ENCODE measurements at places on chromosomes 1 and 21.

DNA sequence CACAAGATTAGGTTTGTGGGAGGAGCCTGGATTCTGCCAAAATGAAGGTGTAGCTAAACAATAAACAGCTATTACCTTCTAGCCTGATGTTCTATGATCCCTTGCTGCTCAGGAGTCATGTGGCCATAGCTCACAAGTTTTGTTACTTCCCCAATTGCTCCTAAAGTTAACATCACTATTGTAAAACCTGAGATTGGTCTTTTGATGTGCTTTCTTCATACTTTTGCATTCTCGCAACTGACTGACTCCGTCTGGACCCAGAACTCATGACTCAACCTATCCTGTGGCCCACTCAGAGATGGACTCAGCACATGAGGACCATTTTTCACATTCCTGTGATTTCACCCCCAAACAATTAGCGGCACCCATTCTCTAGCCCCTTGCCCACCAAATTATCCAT is 69.1 kb downstream of the PTGS2 start:
- no peak for DNase-seq

DNA sequence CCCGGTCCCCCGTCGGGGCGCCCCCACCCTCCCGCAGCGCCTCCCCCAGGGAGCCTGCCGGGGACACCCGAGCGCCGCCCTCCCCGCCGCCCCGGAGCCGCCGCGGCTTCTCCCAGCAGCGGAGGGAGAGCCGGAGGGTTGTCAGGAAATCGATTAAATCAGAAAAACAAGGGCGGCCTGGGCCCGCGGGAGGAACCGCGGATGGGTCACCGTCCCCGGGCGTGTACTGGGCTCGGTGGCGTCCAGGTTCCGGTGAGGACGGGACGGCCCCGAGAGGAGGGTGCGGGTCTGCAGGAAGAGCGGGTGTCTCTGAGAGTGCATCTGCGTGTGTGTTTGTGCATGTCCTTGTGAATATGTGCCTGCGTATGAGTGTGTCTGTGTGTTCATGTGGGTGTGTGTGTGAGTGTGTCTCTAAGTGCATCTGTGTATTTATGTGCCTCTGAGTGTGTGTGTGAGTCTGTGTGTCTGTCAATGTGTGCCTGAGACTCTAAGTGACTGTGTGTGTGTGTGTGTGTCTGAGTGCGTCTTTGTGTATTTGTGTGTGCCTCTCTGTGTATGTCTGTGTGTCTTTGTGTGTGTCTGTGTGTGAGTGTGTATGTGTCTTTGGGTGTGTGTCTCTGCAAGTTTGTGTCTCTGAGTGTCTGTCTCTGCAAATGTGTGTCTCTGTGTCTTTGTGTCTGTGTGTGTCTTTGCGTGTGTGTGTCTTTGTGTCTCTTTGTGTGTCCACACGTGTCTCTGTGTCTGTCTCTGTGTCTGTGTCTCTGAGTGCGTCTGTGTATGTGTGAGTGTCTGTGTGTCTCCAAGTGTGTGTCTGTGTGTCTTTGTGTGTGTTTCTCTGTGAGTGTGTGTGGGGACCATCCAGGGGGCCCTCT is 1.1 kb downstream of the SPSB1 start:
- DNase-seq, result peak; percentile 41

DNA sequence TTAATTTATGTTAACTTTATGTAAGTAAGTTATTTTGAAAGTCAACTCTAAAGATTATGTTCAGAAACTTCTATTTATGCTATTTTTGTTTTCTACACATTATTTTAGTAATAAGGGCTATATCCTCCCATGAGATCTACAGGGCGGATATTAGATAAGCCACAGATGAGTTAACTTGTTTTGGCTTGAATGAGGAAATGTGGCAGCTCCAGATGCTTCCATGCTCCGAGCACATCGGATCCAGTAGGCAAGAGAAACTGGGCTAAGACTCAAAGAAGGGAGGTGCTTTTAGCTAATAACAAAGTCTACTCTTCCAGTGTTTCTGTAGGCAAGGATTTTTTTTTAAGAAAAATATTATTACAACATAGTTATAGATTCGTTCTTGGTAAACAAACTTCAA is 20.0 kb upstream of the LAMC1 start:
- peak; percentile 49 for DNase-seq

- DNase-seq, result peak; percentile 25
Measured at GRCh38 chr1:102550729-102551384, 554.1 kb upstream of the OLFM3 start.

GRCh38 chr1:53480678-53481077 is 21.5 kb downstream of the DMRTB1 start:
- DNase-seq, result no peak

DNA sequence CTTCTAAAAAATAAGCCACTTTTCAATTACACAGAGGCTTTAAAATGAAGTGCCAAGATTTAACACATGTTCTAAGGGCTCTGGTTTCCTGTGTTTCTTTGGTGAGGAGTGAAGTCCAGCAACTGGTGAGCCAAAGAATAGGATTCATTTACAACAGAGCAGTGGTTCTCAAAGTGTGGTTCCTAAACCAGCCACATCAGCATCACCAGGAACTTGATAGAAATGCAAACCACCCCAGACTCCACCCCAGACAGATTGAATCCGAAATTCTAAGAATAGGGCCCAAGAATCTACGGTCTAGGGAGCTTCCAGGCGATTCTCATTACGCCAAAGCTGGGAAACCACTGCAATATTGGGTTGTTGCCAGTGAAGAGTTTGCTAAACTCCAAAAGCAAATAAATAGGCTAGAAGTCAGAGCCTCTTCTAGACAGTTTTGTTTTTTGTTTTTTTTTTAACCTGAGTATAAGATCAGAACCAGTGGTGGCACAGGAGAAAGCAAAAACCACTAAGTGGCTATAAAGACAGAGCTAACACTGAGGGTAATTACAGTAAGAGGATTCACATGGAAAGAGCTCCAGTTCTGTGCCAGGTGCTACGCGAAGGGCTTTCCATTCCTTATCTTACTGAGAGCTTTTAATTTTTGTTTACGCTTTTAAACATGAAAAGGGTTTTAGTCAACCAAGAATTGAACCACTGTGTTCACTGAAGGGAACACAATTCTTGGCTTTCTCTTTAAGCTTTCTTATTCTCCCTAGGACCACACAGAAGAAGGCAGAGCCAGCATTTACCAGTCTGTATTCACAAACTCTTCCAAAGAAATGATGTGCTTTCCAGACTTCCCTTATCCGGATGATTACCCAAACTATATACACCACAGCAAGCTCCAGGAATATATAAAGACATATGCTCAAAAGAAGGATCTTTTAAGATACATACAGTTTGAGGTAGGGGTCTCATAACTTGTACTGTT is 42.4 kb upstream of the FMO2 start:
- peak; percentile 49 for DNase-seq

DNA sequence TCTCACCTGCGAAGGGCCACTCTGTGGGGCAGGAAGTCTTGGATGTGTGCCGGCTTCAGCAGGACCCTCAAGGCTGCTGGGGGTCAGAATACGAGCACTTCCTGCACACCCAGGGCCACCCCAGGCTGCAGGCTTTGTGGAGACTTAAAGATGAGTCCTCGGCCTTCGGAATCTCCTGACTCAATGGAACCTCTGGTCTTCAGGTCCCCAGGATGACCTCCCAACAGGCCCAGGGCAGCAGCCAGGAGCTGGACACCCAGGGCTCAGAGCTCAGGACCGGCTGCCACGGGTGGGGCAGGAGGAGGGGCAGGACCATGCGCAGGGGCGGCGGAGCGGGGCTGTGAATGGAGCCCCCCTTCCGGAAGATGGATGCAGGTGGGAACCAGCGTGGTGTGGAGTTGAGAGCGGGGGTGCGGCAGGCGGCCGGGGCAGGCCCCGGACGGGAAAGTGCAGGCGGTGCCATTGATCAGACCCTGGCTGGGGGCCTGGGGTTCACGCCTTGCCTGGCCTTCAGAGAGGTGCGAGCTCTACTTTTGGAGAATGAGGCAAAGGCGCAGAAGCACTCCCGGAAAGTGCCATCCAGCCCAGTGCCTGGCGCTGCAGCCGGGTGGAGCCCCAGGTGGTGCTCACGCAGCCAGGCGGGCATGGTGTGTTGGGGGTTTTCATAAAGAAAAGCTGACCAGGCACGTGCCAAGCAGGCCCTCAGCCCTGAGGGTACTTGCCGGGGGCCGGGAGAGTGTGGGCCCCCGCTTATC is 10.4 kb downstream of the COL18A1 start:
- no peak for DNase-seq

DNA sequence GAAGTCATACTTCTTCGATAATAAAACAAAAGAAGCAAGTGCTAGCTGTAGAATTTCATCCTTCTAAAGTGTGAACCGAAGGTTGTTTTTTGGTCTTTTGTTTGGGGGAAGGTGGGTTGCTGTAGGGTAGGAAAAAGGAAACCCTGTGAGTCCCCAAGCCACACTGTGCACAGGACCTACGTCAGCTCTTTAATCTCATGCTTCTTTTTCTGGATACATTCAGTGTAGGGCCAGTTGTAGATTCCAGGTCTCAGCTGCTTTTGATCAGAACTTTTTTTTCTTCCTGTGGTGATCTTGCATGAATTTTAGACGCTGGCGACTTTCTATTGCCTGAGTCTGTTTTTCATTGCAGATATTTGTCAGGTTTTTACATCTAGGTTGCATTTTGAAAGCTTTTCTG is 40.2 kb downstream of the BCL9 start:
- DNase-seq, result no peak

DNA sequence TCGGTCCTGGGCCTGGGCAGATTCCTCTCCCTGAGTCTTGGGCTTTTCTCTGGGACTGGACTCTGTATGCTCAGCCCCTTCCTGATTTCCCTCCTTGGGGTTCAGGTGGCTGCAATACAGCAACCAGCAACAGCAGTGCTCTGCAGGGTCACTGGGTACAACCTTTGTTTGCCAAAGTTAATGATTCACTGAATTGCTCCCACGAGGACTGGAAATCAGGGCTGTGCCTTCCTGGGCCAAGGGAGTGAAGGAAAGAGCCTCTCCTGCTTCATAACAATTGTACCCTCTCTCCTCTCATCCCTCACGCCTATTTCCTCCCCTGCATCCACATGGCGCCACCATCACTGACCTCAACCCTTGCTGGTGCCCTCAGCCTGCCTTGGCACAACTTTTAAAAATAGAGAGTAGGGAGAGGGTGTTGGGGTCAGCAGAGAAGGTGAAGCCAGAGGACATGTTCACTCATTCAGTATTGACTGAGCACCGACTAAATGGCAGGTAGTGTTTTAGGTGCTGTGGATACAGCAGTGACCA is 52.8 kb upstream of the GOLT1A start:
- DNase-seq, result no peak

DNA sequence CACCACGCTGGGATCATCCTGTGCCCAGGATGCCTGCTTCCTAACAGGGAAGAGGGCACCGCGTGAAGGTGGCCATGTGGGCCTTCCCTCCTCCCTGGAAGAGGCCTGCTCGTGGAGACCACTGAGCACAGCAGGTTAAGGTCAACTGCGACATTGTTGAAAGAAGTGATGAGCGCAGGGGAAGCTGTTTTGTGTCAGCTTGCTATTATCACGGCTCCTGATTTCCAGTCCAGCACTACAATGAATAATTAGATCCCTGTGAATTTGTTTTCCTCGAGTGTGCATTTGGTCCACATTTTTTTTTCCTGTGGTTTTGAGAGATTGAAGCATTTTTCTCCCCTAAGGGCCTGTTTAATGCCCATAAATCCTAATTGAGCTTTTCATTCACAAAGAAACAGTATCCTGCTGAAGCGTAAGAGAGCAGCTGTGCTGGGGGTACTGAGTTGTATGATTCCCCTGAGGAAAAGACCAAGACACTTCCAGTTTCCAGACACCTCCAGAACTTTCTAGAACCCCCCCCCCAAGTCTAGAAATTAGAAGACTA is 204.9 kb downstream of the KCNJ6 start:
- no peak for DNase-seq

DNA sequence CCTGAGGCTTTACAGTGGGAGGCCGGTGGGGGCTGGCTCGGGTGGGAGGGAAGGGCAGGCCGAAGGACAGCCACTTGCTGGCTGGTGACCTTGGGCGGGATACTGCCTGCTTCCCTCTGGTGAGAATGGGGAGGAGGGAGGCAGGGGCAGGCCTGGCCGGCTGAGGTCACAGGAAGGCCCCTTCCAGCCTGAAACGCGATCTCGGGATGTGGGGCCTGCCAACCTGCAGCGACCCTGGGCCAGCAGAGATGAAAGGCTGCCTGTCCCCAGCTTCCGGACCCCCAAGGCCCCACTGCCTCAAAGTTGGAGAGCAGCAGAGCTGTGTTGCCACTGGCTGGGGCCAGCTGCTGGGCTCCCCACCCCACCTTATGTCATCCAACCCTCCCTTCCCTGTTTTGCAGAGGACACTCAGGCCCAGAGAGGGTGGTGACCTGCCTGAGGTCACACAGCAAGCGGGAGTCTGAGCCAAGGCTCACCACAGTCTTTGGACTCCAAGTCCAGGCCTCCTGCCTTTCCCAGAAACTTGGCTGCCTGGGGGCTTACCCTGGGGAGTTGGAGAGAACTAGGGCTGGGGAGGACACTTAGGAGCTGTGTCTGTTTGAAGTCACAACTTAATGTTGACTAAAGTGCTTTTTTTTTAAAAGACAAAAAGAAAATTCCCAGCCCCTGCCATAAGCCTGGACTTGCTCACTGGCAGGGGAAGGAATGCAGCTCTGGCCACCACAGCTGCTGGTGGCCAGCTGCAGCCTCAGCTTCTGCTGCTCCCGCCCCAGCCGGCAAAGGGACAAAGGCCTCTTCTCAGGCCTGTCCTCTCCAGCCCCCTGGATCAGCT is 14.8 kb upstream of the WASF2 start:
- no peak for DNase-seq

- DNase-seq, result no peak
Measured at GRCh38 chr1:209819058-209819457, 8.7 kb upstream of the UTP25 start.

DNA sequence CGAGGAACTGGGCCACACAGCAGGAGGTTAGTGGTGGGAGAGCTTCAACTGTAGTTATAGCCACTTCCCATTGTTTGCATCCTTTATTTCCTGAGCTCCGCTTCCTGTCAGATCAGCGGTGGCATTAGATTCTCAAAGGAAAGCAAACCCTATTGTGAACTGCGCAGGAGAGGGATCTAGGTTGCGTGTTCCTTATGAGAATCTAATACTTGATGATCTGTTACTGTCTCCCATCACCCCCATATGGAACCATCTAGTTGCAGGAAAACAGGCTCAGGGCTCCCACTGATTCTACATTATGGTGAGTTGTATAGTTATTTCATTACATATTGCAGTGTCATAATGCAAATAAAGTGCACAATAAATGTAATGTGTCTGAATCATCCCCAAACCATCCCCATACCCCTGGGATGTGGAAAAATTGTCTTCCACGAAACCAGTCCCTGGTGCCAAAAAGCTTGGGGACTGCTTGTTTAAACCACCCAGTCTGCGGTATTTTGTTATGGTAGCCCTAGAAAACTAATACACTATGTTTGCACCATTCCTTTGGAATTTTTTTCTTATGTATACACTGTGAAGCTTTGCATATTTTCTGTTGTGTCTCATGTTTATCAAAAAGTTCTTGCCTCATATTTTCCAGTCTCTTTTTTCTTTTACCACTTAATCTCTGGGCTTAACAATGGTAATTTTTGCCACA is 136.6 kb upstream of the IVNS1ABP start:
- peak; percentile 43 for DNase-seq

GRCh38 chr21:26449161-26449560 is 123.9 kb downstream of the CYYR1 start:
- DNase-seq, result peak; percentile 37

DNA sequence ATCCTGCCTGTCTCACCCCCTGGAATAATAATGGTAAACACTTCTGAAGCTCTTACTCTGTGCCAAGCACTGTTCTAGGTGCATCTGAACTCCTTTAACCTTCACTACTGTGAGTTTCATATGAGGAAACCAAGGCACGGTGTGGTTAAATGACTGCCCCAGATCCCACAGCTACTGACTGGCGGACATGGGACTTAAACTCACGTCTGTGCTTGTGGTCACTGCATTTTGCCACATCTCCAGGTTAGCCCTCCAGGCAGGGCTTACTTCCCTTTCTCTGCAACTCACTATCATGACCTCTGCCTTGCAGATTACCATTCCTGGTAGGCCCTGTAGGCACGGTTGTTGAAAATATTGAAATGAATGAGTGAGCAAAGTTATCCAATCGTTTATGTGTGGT is 83.4 kb downstream of the ADSS2 start:
- no peak for DNase-seq
